ENCODE measurements at places on chromosomes 16 and 17.

- DNase-seq = peak; percentile 51
Observed at GRCh38 chr16:70395345-70395901, 43.5 kb downstream of the ST3GAL2 start.

GRCh38 chr17:80968602-80969029 is 23.0 kb upstream of the CHMP6 start:
- DNase-seq = no peak

GRCh38 chr17:29225396-29225795 is 21.3 kb upstream of the CRYBA1 start:
- no peak for DNase-seq

- DNase-seq = peak; percentile 45
Observed at GRCh38 chr16:4404247-4404966, 12.0 kb downstream of the CORO7 start.

DNA sequence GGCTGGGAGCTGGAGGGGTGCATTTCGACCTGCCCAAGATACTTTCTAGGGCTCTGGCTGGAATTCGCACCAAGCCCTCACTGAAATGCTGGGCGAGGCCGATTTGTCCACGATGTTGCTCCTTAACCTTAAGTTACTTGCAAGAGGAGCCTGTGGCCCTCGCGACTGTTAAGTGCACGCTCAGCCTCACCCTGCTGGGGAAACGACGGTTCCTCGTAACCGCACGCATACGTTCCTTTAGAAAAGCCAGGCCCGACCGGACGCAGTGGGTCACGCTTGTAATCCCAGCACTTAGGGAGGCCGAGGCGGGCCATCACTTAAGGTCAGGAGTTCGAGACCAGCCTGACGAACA is 607 bp upstream of the NCOR1 start:
- DNase-seq = no peak

Measured in Kasumi-1 (cell line).